ENCODE measurements at places on chromosomes 3 and 15. TPM values are rescaled to one million over a fixed set of nuclear protein-coding genes. Genes with fewer than 3 reads are reported as not detected.

GATM gene
- total RNA-seq, result 3.2 TPM

DNA sequence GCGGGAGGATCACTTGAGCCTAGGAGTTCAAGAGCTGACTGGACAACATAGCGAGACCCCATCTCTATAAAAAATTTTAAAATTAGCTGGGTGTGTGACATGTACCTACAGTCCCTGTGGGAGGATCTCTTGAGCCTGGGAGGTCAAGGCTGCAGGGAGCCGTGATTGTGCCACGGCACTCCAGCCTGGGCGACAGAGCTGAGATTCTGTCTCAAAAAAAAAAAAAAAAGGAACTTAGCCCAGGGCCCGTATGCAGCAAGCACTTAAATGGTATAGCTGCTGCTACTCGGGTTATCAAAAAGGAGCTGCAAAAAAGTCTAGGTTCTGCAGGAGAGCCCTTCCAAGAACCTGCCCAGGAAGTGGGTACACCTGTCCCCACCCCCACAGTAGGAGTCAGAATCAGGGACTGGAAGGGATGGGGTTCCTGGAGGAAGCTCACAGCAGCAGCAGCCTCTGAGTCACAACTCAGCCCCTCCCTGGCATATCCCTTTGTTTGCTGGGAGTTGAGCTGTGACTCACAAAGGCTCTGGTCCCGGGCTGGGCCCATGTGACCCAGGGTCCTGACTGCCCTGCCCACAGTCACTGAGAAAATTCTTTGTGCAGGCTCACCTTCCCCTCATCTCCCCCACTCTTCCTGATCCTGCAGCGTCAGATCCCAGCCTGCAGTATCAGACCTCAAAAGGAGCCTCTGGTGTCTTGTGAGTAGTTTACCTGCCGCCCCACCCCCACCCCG, at the start of gene SPATA12:
Gene SPATA12 (plus strand): TSS at position 576 of the 733 bp plus-strand sequence. CDS start 13,031 bp downstream, outside the sequence.
- peaks cover 5% of the 10 kb centered on the region for H3K4me1 ChIP-seq
- DNase-seq, result no peak
- H3K36me3 ChIP-seq, result no peaks in the 10 kb centered on the region
- H3K4me3 ChIP-seq, result no peak within 1 kb of the TSS
- H3K27ac ChIP-seq, result no peak within 1 kb of the TSS

- peaks cover 3% of the 10 kb centered on the region for H3K27me3 ChIP-seq
- no peak overlapping the region for H3K27ac ChIP-seq
- no peak for DNase-seq
- no peaks in the 10 kb centered on the region for H3K4me1 ChIP-seq
- H3K4me3 ChIP-seq, result no peak overlapping the region
- no peaks in the 10 kb centered on the region for H3K36me3 ChIP-seq
Measured at GRCh38 chr15:66785637-66786036, 83.6 kb downstream of the SMAD6 start.

STRIT1 gene
- not detected for total RNA-seq

- H3K36me3 ChIP-seq, result no peaks in the 10 kb centered on the region
- no peak overlapping the region for H3K27ac ChIP-seq
- H3K4me3 ChIP-seq, result no peak overlapping the region
- peaks cover 4% of the 10 kb centered on the region for H3K27me3 ChIP-seq
Measured at GRCh38 chr3:32325201-32325600, 66.5 kb upstream of the CMTM7 start.

DNA sequence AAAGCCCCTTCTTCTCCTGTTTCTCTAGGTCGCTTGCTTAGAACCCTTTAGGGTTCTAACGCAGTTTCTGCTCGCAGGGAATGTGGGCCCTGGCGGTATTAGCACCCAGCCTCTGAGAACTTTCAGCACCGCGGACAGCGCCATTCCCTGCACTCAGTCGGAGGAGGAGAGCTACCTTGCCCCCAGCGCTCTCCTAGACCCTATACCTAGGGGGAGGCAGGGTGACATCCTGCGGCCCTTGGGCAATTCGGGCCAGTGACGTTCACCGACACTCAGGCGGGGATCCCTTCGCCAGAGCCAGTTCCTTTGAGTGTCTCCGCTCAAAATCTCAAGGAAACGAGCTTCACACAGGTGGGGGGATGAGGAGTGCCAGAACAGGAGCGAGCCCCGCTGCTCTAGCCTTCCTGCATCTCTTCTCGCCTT, 1.3 kb downstream of the SLC7A14 start:
- H3K36me3 ChIP-seq, result no peaks in the 10 kb centered on the region
- peaks cover 3% of the 10 kb centered on the region for H3K4me1 ChIP-seq
- no peak overlapping the region for H3K27ac ChIP-seq
- H3K27me3 ChIP-seq, result peaks cover 61% of the 10 kb centered on the region
- DNase-seq, result peak; percentile 39
- no peak overlapping the region for H3K4me3 ChIP-seq

DNA sequence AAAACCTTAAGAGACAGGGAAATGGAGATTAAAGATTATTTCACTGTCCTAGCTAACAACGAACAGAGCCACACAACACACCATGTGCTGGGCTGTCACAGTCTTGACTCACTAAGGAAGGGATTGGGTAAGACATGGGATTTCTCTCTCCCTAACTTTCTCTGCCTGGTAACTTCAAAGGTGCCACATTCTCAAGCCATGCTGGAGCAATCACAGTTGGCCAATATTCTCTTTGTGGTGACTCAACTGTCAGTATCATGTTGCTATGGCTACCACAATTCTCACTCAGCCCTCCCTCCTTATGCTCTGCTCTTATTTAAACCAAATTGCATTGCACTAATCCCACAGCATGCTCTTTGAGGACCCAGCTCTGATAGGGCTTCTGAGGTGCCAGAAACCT, 74.0 kb downstream of the OXNAD1 start:
- peaks cover 51% of the 10 kb centered on the region for H3K36me3 ChIP-seq
- peaks cover 40% of the 10 kb centered on the region for H3K4me1 ChIP-seq
- no peak overlapping the region for H3K4me3 ChIP-seq
- no peaks in the 10 kb centered on the region for H3K27me3 ChIP-seq
- no peak for DNase-seq

DNA sequence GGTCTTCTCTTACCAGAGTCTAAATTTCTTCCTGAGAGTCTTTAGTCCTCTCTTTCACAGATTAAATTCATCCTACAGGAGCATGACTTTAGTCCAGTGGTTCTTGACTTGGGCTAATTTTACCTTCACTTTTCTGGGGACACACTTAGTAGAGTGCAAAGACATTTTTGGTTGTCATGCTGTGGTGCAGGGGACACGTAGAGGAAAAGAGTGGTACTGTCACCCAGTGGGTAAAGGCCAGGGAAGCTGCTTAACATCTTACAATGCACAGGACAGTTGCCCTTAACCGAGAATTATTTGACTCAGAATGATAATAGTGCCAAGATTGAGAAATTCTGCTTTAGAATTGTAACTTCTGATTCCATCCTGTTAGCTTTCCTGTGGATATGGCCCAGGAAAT, 772.5 kb upstream of the GRM7 start:
- no peaks in the 10 kb centered on the region for H3K27me3 ChIP-seq
- H3K4me1 ChIP-seq, result no peaks in the 10 kb centered on the region
- no peaks in the 10 kb centered on the region for H3K36me3 ChIP-seq
- no peak overlapping the region for H3K4me3 ChIP-seq
- no peak for DNase-seq

GRCh38 chr15:57994221-57995049, 71.1 kb downstream of the ALDH1A2 start:
- peaks cover 28% of the 10 kb centered on the region for H3K27me3 ChIP-seq
- DNase-seq, result no peak
- no peaks in the 10 kb centered on the region for H3K36me3 ChIP-seq

CFAP20DC gene
- 1.6 TPM for total RNA-seq

GRCh38 chr3:155805204-155805801, 775 bp downstream of the C3orf33 start:
- H3K27me3 ChIP-seq, result peaks cover 11% of the 10 kb centered on the region
- H3K36me3 ChIP-seq, result peaks cover 5% of the 10 kb centered on the region
- H3K4me3 ChIP-seq, result peak overlapping the region; percentile 85
- peaks cover 4% of the 10 kb centered on the region for H3K4me1 ChIP-seq
- peak overlapping the region; percentile 70 for H3K27ac ChIP-seq
- no peak for DNase-seq

SERPINI2 gene
- total RNA-seq, result not detected

DNA sequence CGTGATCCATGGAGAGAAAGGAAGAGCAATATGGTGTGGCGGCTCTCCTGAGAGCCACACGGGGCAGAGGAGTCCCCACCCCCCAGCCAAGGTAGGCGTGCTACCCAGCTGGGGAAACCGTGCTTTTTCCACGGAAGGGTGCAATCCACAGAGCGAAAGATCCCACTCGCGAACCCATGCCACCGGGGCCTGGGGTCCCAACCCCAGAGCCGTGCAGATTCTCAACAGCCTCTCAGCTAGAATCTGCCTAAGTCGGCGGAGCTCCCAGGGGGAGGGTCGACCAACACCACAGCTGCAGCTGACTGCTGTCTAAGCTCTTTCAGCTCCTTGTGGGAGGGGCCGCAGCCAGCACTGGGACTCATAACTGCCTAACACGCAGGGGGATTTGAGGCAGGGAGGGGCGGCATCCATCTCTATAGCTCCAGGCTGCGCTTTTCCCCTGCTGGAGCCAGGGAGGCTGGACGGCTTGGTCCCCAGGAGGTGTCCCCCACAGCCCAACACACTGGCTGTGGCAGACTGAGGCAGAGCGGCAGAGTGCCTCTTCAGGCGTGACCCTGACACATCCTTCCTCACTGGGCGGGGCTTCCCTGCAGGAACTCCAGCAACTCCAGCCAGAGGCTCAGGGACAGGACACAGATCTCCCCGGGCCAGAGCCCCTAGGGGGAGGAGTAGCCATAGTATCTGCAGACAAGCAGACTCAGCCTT, 107.6 kb upstream of the ZBTB20 start:
- DNase-seq, result no peak
- H3K27ac ChIP-seq, result no peak overlapping the region
- no peaks in the 10 kb centered on the region for H3K36me3 ChIP-seq

GRCh38 chr3:49237344-49237743, 39.7 kb downstream of the C3orf62 start:
- no peak overlapping the region for H3K27ac ChIP-seq
- no peak overlapping the region for H3K4me3 ChIP-seq
- peaks cover 10% of the 10 kb centered on the region for H3K36me3 ChIP-seq
- no peaks in the 10 kb centered on the region for H3K27me3 ChIP-seq
- no peaks in the 10 kb centered on the region for H3K4me1 ChIP-seq

DNA sequence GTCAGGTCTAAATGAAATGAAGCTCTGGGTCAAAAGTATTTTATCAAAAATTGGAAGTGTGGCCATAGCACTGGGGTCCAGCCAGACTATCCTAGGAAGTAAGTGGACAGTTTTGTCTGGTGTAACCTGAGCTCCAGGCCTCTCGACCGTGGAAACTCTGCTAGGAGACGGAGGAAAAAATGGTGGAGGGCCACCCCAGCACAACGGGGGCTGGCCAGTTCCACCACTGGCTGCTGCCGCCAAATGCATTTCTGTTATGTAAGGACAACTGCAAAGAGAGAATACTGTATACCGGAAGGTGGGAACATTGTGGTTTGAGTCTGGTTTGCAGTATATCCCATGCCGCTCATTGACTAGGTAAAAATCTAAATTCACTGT, 235.7 kb downstream of the GREM1 start:
- H3K4me3 ChIP-seq, result no peak overlapping the region
- no peak for DNase-seq
- H3K36me3 ChIP-seq, result no peaks in the 10 kb centered on the region
- no peak overlapping the region for H3K27ac ChIP-seq

DNA sequence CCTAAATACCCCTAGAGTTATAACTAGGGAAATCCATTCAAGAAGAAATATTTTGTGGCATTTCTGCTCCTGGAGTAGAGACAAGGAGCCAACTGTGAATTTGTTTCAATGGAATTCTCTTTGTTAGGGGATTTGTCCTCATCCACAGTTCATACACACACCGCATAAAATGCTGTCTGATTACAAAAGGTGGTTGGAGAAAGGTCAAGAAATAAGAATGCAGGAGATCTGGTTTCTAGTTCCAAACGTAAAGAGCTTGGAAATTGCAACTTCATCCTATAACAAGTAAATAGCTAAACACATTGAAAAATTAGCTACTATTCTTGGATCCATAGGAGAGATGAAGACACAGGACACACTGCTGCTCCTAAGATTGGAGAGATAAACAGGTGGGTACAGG, 66.3 kb upstream of the NEDD4 start:
- no peak for DNase-seq
- no peaks in the 10 kb centered on the region for H3K36me3 ChIP-seq
- peaks cover 11% of the 10 kb centered on the region for H3K27me3 ChIP-seq
- H3K27ac ChIP-seq, result no peak overlapping the region
- no peak overlapping the region for H3K4me3 ChIP-seq
- H3K4me1 ChIP-seq, result no peaks in the 10 kb centered on the region

DNA sequence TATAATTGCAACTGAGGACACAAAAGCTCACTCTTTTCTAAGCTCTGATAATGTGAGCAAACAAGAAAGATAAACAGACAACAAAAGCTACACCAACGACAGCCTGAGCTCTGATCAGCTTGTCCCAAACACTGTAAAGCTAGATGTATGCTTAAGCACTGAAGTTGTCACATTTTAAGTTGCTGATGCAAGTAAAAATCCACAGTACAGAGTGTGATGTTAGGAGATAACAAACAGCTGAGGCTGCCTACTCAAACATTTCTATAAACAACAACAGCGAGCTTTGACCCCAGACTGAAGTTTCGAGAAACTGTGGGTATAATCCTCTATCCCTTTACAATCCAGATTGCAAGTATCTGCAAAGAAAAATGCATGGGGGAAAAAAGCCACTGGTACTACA, 10.7 kb downstream of the MTHFS start:
- H3K4me1 ChIP-seq, result peaks cover 27% of the 10 kb centered on the region
- H3K27ac ChIP-seq, result no peak overlapping the region
- peaks cover 78% of the 10 kb centered on the region for H3K36me3 ChIP-seq
- H3K4me3 ChIP-seq, result no peak overlapping the region
- no peak for DNase-seq
- H3K27me3 ChIP-seq, result no peaks in the 10 kb centered on the region

DNA sequence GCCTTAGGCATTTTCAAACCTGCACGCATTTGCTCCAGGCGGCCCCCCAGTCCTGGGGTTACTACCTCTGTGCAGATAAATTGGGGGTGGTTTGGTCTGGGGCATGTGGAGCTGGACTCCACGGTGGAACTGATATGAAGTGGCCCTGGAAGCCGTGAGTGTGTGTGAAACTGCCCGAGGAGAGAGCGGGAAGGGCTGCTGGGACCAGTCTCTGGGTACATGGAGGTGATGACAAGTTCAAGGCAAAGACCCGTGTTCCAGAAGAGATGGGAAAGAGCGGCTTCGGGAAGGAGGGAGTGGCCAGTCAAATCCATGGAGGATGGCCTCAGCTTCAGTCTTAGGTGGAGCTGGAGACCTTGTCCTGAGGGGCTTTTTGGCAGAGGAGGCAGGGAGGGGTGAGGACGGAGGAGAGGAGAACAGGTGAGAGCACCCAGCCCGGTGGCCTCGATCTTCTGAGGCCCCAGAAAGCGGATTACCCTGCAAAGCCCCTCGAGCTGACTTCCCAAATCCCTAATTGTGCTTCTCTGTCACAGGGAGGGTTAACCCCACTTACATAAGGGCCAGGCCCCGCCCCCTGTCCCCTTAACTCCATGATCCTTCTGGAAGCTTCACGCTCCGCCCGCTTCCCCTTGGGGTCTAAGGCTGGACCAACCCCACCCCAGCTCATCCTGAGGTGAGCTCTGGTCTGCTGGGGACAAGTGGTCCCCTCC, 1.9 kb upstream of the NR2E3 start:
- H3K36me3 ChIP-seq, result no peaks in the 10 kb centered on the region
- H3K4me1 ChIP-seq, result no peaks in the 10 kb centered on the region
- H3K27me3 ChIP-seq, result no peaks in the 10 kb centered on the region
- H3K27ac ChIP-seq, result no peak overlapping the region
- DNase-seq, result no peak
- no peak overlapping the region for H3K4me3 ChIP-seq

MAP6D1 gene
- total RNA-seq, result 2.9 TPM
